ENCODE measurements at places on chromosomes 5 and 9.

DNA sequence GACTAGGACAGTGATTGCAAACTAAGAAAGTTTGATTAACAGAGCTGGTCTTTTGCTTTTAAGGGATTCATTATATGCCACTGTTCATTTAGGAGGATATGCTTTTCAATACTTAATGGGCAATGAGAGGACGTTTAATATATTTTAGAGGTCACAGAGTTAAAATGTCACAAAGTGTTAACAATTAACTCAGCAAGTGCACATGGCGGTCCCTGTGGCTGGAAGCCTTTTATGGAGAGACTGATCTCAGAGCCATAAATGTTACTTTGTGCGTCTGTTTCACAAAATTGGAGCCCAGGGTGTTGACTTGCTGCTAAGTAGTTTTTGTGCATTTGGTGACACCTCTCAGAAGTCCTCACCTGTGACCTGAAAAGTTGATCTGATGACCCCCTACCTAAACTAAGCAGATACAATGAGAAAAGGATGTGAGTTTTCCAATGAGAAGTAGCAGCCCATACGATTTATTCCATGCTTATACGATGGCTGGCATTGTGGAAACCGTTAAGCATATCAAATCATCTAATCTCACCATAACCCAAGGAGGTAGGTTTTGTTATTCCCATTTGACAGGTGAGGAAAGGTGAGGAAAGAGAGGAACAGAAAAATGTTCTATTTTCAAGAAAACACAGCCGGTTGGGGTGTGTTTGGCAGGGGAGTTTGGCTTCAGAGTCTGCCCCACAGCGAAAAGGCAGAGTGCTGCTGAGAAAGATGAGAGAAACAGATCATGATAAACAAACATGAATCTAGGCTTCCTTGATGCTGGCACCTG, 64.4 kb downstream of the CMYA5 start:
- DNase-seq: no peak

- no peak for DNase-seq
Observed at GRCh38 chr9:69218166-69218565, 44.1 kb downstream of the TJP2 start.

DNA sequence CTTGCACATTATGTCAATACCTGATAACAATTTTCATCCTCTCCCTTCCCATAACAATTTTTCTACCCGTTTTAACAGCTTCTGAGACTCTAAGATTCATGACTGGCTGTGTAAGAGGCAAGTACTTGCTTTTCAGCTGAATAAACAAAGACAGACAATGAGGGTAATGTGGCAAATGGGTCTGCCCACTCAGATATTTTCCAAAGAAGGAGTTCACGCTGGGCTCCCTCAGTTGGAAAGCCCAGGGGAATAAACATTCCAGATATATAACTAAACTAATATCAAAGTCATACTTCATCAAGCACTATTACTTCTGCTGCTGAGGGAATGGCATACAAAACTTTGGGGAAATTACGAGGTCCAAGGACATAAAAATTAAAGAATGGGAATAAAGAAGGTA, 24.4 kb downstream of the MEGF9 start:
- peak; percentile 88 for DNase-seq

GRCh38 chr9:88018101-88018500, 43.8 kb upstream of the CDK20 start:
- DNase-seq: no peak

- no peak for DNase-seq
Observed at GRCh38 chr5:74155501-74155900, 485.0 kb downstream of the ENC1 start.

GRCh38 chr9:32965999-32966722, 35.3 kb downstream of the APTX start:
- DNase-seq: no peak

DNA sequence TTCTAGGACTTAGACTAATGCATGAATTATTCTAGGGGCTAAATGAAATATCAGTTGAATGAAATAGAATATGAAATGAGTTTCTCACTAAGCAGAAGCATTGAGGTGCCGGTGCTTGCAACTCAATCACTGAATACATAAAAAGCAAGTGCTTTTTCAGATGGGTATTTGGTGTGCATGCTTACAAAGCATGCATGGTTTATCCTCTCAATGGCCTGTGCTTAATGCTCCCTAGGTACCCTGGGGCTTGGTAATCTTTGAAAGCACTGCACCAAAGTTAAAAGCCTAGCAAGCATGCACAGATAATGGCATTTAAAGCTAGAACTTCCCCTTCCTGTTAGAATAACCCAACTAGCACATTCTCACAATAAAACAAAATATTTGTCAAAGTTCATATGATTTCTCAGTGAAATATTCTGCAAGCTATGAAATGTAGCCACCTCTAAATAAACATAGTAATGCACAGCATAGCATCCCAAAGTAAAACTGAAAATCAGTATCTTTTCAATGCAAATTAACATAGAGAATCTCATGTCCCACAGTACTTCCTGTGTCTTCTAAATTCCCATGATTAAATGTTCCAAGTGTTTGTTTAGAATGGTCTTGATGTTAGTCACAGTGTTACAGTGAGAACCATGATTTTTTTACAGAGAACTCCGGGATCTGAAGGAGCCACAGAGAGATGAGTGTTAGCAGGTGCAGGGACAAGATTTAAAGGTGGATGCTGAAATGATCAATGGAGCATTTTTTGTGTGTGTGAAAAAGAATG, 143.4 kb upstream of the CDH6 start:
- peak; percentile 54 for DNase-seq

Measured in fibroblast of skin of back (primary cell).